ENCODE measurements at places on chromosomes 3 and 15.

- DNase-seq = no peak
These were observed 327.9 kb downstream of the SQOR start for GRCh38 chr15:45962733-45963132.

- no peak for DNase-seq
These were observed 98.1 kb downstream of the TPRA1 start for GRCh38 chr3:127492426-127492825.

DNA sequence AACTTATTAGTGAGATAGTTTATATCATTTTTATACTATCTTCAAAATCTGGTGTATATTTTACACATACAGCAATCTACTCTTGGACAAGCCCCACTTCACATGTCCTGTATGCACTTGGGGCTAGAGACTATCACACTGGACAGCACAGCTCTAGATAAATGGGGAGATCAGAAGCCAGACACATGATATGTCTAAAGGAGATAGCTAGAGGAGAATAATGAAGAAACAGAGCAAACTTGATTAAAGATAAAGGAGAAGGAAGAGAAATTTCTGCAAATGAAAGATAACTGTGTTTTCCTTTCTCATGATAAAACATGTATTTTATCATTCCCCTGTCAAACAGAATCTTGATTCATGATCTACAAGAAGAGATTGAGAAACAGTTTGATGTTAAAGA, 13.0 kb downstream of the CPA3 start:
- DNase-seq = no peak

DNA sequence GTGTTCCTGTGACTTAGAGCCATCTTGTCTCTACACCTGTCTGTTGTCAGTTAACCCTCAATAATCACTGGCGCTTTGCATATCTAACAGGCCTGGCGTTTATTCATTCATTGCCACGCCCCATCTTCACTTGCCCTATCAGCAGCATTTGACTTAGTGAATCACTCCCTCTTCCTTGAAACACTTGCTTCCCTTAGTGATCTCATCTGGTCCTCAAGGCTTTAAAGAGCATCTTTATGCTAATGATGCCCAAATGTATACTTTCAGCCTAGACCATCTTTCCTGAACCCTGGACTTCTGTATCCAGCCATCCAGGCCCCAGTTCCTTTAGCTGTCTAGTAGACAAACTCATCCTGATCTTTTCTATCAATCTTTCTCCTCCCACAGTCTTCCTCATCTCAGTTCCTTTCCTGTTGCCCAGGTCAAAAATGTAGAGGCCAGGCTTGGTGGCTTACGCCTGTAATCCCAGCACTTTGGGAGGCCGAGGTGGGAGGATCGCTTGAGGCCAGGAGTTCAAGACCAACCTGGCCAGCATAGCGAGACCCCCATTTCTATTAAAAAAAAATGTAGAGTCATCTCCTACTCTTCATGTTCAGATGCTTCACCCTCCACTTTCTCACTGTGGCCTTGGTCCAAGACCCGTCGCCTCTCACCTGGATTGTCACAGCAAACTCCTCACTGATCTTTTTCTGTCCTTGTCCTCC, 1.4 kb upstream of the IGDCC4 start:
- no peak for DNase-seq

DNA sequence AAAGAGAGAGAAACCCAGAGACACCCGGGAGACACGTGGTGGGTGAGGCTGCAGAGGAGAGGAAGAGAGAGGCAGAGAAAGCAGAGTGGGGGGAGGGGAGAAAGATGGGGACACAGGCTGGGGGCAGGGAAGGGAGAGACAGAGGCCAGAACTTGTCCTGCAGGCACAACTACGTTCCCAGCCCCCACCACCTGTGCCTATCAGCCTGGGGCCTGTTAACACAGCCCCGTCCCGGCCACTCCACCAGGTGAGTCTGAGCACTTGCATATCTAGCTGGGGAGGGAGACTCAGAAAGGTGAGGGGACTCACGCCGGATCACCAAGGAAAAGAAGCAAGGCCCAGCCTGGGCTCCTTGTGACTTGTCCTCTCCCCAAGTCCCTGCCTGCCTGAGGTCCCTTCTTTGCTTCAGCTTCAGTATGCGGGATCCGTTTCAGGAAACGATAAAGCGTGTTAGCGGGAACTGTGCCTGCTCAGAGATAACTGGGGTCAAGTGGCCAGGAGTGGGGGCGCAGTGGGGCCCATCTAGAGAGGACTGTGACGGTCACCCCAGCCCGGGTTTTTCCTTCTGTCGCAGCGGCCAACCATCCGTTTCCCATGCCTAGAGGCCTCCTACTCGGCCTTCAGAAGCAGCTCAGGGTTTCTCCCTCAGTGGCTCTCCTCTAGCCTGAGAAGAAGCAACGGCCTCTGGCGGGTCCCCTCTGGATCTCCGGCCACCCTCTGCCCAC, 10.3 kb downstream of the LINGO1 start:
- no peak for DNase-seq

- no peak for DNase-seq
These were observed 152.2 kb downstream of the NR2E3 start for GRCh38 chr15:71962537-71962936.

GRCh38 chr3:171396048-171396447, 64.2 kb downstream of the TNIK start:
- DNase-seq = no peak

DNA sequence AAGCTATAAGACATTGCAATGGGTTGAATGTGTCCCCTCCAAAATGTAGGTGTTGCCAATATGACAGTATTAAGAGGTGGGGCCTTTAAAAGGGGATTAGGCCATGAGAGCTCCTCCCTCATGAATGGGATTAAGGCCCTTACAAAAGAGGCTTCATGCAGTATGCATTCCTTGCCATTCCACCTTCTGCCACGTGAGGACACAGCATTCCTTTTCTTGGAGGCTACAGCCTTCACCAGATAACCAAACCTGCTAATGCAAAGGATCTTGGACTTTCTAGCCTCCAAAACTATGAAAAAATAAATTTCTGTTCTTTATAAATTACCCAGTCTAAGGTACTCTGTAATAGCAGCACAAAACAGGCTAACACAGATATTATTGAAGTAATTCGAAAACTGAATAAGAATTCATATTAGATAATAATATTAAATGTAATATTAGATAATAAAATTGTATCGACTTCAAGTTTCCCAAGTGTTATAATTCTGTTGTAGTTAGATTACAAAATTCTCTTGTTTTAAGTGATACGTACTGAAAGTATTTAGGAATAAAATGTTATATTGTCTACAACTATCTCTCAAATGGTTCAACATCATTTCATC, 29.4 kb upstream of the ATP8B4 start:
- no peak for DNase-seq

- no peak for DNase-seq
These were observed 1.4 kb downstream of the DLEC1 start for GRCh38 chr3:38040401-38040800.

DNA sequence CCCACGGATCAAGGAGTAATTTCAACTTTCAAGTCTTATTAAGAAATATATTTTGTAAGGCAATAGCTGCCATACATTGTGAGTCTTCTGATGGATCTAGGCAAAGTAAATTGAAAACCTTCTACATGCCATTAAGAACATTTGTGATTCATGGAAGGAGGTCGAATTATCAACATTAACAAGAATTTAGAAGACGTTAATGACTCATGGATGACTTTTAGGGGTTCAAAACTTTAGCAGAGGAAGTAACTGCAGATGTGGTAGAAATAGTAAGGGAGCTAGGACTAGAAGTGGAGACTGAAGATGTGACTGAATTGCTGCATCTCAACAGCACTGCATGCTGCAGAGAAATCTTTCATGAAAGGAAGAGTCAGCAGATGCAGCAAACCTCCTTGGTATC, 48.1 kb upstream of the DCUN1D1 start:
- no peak for DNase-seq

Measured in stimulated activated CD8-positive, alpha-beta memory T cell treated with anti-CD3 and anti-CD28 coated beads, Interleukin-4, amount 100 ng/mL, for 4 hours (primary cell).